Stimulated activated CD4-positive, alpha-beta T cell treated with anti-CD3 and anti-CD28 coated beads, TNF-alpha, amount 100 ng/mL, for 4 hours (primary cell): ENCODE measurements at places on chromosomes 5 and 9.

DNA sequence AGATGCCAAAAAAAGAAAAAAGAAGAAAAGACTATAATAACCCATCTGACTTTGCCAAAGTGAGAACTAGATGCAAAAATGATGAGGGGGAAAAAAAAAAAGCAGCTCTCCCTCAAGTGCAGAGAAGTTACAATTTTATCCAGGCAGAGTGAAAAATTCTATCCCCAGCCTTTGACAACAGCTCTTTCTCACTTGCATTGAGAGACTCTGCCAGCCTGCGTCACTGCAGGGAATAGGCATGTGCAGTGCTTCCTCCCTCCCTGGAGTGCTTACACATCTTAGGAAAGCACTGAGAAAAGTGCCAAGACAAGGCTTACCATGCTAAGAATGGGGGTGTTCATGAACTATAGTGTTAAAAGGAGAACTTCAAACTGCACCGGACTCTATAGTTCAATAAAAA lies 418.6 kb upstream of the TYRP1 start:
- no peak for DNase-seq

DNA sequence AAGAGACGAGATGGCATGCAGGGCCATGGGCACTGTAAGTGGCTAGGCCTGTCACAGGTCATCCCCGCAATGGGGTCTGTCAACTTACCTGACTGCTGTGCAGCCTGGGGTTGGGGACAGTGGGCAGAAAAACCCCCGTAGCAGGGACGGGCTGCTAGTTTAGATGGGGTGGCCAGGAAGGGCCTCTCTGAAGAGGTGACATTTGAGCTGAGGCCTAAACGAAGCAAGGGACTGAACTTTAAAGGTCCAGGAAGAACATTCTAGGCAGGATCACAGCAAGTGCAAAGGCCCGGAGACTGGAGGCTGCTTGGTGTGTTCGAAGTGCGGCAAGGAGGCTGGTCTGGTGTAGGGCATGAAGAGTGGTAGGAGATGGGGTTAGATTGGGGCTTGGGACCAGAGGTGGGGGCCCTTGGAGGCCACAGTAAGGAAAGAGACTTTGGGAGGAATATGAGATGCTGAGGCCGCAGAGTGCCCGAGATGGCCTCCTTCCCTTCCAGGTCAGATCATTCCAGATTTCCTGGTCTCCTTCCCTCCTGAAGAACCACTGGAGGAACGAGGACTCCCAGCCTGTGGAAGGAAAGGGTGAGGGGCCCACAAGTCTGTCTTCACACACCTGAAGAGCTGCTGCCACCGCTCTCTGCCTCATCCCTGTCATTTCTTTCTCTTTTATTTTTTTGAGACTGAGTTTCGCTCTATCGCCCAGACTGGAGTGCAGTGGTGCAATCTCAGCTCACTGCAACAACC lies 37.9 kb upstream of the SH3PXD2B start:
- DNase-seq = no peak

GRCh38 chr5:139733698-139734538 lies 61.7 kb upstream of the PSD2 start:
- DNase-seq = no peak

DNA sequence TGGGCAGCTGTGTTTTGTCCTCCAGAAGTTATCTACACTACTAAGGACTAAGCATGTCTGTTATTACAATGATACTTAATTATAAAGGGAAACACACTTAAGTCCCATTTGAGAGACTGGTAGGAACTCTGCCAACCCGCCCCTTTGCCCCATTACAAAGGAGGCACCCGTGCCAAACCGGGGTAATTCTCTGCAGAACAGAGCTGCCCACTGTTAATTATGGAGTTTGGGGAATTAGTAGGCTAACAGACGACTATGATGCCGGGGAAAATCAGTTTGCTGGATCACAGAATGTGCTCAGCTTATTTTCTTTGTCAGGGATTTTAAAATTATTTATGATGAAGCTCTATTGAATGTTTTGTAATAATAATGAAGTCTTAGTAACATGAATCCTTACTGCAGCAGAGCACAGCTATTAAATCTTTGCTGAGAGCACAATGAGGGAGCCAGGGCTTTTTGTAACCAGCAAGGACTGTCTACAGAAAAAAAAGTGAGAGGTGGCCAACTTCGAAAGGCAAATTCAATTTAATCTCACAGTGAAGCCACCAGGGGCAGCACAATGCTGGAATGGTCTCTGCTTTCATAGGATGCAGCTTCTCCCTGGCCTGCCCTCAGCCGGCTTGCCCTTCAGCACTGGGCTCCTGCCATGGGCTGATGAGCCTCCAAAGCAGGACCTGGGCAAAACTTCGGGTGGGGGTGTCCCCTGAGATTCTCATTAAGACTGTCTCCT lies 134.5 kb downstream of the GNAQ start:
- DNase-seq = no peak

DNA sequence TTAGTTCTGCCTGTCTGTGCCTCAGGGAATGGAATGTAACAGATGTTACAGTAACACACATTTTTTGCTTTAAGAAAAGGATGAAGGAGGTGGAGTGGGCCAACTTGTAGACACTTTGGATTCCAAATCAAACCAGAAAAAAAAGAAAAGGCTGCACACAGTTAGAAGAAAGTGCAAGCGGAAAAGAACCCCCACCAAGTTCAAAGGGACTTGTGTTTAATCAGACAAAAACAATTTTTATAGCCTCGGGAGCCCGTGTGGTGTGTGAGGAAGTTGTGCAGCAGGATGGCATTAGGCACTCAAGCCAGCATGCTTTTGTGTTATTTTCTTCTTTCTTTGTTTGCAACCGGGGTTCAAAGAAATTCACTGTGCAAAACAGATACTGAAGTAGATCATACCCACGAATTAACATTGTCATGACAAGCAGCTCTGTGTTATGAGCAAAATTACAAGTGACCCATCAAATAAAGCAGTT lies 189.5 kb downstream of the SEMA5A start:
- DNase-seq = no peak

DNA sequence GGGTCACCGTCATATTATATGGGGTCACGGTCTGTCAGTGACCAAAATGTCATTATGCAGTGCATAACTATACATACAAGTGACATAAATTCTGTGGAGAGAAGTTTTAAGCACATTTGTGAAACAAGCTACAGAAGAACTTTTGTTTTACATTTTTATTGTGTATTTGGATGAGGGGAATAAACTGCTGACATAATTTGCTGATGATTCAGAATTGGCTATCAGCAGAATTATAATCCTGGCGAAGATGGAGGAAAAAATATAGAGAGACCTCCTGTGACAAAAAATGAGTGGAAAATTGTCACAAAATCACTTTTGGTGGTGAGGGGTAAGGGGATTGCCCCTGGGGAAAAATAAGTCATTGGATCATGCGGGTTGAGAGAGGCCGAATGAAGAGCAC lies 116.3 kb upstream of the ANKRD55 start:
- DNase-seq = no peak

- DNase-seq = no peak
These were observed 2.0 kb downstream of the CYFIP2 start for GRCh38 chr5:157267761-157268480.

- DNase-seq = no peak
These were observed 5.5 kb downstream of the NR3C1 start for GRCh38 chr5:143398053-143398355.

DNA sequence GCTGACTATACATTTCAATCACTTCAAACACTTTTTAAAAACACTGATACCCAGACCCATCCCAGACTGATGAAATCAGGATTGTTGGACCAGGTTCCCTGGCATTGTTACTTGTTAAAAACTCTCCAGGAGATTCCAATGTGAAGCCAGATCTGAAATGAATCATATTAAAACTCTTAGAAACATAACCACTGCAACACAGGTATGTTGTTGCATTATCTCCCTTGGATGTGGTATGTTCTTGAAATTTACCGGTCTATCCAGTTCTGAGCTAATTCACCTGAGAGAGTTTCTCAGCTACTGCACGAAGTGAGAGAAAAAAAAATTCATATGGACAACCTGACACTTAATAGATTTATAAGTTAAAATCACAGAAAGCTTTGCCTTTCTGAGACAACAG lies 21.8 kb downstream of the MEF2C start:
- no peak for DNase-seq

GRCh38 chr9:97076238-97076637 lies 37.3 kb upstream of the CTSV start:
- no peak for DNase-seq

GRCh38 chr9:88658311-88658822 lies 123.4 kb downstream of the NXNL2 start:
- no peak for DNase-seq

DNA sequence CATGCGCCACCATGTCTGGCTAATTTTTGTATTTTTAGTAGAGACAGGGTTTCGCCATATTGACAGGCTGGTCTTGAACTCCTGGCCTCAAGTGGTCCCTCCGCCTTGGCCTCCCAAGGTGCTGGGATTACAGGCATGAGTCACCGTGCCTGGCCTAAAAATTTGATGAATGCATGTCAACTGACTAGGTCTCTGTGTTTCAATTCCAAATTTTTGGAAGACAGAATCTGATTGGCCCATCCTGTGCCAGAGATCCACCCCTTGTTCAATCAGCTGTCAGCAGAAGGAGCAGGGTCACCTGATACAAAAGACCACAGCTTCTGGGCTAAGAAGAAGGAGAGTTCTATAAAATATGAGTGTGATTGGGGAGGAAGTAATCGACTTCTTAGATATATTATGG lies 43.5 kb upstream of the COL15A1 start:
- DNase-seq = no peak

- DNase-seq = no peak
These were observed 783 bp upstream of the ZFR start for GRCh38 chr5:32445287-32445758.

- DNase-seq = no peak
These were observed 201.7 kb upstream of the NFIL3 start for GRCh38 chr9:91625331-91625730.

- peak; percentile 59 for DNase-seq
These were observed 20.8 kb downstream of the CAVIN4 start for GRCh38 chr9:100598641-100599145.

GRCh38 chr9:89743216-89743572 lies 138.4 kb downstream of the GADD45G start:
- no peak for DNase-seq

- DNase-seq = no peak
These were observed 320.4 kb upstream of the EFNA5 start for GRCh38 chr5:107990881-107991810.

DNA sequence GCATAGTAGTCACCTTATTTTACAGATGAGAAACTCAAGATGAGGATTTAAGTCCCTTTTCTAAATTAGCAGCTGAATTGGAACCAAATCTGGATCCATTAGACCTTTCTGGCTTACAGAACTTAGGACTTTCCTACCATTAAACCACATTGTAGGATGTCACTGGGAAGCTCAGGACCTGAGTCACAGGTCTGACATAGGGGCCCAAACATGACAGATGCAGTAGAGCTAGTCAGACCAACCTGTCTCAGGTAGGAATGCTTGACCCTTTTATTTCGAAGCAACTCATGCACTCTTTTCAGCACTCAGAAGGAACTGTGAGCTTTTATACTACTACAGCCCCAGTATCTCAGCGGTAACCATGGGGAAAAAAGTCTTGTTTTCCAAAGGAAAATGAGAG lies 2.6 kb downstream of the RAB24 start:
- no peak for DNase-seq

DNA sequence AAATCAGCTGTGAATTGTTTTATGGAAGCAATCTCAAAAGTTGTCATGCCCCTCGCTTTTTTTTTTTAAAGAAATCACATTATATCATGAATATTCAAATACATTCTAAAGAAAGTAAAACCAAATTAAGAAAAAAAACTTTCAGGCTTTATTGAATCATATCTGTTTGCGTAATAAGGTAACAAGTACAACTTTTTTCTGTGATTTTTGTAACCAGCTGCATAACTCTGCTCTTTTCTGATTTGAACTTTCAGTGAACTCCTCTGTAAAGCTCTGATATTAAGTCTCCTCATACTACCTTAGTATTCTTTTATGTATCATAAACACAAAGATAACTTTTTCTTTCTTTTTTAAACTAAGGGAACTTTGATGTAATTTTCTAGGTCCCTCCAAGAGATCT lies 65.3 kb downstream of the CWC27 start:
- no peak for DNase-seq

GRCh38 chr5:173326501-173326960 lies 1.7 kb downstream of the STC2 start:
- no peak for DNase-seq

- DNase-seq = no peak
These were observed 235.3 kb downstream of the KCTD16 start for GRCh38 chr5:144405991-144406390.

- DNase-seq = no peak
These were observed 22.8 kb upstream of the IFNE start for GRCh38 chr9:21504894-21505293.

DNA sequence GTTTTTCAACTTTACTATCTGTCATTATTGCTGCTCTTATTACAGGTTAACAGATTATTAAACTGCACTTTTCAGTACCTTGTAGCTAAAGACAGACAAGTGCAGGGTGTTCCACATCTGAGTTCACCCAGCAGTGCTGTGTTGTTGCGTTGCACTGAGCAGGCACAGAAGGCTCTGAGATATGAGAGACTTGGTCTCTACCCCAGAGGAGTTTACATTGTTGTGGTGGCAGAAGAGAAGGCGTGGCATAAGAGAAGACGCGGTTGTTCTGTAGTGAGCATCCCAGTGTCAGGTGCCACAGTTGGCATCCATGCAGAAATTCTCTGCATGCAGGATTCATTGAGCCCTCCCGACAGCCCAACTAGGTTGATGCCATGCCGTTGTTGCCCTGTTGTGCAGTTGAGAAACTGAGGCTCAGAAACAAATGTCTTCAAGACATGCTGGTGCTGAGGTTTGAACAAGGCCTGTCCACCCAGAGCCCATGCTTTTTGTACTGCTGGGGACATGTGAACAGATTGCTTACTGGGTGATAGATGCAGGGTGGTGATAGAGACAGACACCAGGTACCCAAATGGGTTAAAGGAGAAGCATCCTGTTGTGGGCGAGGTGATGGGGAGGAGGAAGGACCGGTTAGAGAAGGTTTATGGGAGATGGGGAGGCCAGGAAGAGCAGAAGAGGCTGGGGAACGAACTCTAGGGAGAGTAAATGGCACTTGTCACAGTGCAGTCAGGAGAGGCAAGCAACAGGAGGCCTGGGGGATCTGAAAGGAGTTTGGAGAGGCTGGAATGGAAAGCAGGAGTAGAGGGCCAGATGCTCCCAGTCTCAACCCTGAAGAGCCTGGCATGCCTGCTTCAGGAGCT lies 8.2 kb downstream of the ABL1 start:
- no peak for DNase-seq

- DNase-seq = no peak
These were observed 93.4 kb downstream of the KCNIP1 start for GRCh38 chr5:170597109-170597751.

- DNase-seq = no peak
These were observed 40.5 kb upstream of the ANGPTL2 start for GRCh38 chr9:127162864-127163365.

- no peak for DNase-seq
These were observed 2.9 kb downstream of the FREM1 start for GRCh38 chr9:14907360-14907685.

DNA sequence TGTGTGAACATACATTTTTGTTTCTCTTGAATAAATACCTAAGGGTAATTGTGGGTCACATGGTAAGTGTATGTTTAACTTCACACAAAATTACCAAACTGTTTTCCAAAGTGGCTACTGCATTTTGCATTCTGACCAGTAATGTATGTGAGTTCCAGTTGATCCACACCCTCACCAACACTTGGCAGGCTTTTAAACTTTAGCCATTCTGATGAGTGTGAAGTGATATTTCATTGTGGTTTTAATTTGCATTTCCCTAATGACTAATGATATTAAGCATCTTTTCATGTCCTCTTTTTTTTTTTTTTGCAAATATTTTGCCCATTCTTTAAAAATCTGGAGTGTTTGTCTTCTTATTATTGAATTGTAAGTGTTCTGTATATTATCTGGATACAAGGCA lies 53.5 kb upstream of the MAST4 start:
- DNase-seq = no peak
